ENCODE measurements at places on chromosomes 6 and 20.

DNA sequence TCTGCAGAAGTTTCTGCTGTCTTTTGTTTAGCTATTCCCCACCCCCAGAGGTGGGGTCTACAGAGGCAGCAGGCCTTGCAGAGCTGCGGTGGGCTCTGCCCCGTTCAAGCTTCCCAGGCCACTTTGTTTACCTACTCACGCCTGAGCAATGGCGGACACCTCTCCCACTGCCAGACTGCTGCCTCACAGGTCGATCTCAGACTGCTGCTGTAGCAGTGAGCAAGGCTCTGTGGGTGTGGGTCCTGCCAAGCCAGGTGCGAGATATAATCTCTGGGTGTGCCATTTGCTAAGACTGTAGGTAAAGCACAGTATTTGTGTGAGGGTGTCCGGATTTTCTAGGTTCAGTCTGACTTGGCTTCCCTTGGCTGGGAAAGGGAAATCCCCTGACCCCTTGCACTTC, 23.6 kb upstream of the ZNF337 start:
- DNase-seq: no peak

- no peak for DNase-seq
Observed at GRCh38 chr6:82205930-82206392, 41.6 kb downstream of the IBTK start.

DNA sequence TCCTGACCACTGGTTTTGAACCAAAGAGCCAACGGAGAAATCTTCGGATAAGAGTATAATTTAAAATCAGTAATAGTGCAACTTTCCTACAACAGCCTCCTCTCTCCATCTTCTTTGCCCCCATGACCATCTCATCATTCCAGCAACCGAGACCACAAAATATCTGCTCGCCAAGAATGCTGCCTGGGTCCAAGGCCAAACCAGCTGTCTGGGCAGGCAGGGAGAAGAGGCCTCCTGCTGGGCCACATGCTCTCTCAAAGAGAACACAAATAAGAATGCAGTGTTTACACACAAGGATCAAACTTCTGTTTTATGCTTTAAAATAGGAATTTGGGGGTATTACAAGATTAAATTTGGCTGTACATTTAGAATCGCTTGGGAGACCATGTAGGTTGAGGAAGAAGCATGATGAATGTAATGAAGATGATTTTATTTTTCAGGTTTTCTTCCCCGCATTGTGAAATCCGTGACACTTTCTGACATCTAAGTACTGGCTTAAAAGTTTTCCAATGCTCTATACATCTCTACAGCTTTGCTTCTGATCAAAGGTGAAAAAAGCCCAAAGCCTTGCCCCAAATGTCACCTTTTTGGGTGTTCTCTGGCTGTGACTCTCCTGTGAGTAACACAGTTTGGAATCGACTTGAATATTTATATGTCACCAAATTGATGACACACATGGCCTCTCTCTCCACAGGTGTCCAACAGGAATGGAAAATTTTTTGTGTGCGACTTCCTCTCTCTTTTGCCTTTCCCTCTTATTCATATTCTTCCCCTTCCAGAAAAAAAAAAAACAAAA, 79.4 kb upstream of the PROKR2 start:
- DNase-seq: no peak

GRCh38 chr20:44153636-44154043, 33.3 kb downstream of the JPH2 start:
- DNase-seq: no peak

DNA sequence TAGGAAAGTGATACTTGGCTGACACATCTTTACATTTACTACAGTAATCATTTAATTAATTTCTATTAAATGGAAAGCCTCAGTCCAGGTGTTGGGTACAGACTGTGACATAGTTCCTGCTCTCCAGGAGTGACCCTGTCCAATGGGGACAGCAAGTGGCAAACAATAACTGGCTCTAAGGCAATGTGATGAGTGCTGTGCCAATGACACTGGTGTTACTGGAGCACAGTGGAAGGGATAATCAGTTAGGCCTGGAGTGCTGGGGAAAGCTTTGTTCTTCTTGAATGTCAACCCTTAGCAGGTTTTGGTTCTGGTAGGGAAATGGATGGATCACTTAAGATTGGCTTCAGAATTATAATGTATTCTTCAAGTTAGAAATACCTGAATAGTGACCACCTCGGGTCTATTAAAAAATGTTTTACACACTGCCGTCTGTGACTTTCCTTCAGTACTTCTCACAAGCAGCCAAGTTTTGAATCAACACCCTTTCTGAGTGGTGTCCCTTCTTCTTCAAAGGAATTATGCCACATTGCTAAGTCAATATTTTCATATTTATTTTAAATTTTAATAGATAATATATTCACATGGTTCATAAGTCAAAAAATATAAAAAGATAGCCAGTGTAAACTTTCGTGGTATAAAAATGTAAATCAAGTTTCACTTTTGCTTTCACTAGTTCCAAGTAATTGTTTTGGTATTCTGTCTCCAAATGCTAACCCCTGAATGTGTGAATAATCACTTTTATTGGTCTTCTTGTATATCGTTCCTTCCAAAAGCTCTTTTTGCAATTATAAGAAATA, 9.6 kb downstream of the CMTR1 start:
- DNase-seq: no peak

- no peak for DNase-seq
Observed at GRCh38 chr6:111829998-111830397, 43.3 kb downstream of the FYN start.

GRCh38 chr20:19269737-19270340, 57.4 kb downstream of the SLC24A3 start:
- DNase-seq: no peak

DNA sequence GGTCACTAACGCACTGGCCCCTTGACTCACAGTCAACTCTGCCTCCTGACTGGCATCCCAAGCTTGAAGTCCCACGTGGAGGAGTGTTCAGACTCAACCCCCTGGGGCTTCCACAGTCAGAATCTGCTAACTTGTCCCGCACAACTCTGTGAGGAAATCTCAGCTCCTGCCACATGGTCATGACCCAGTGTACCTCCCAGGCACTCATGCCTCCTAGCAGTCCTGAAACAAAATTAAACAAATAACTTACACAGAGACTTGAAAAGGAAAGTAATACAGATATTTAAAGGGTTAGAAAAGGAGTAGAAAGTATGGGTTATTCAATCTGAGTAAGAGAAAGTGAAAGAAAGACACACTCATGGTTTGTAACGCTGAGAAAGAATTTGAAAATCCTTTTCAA, 134.9 kb downstream of the GMDS start:
- no peak for DNase-seq

- DNase-seq: no peak
Observed at GRCh38 chr20:14800707-14801425, 463.5 kb upstream of the FLRT3 start.

- no peak for DNase-seq
Observed at GRCh38 chr6:156776470-156776839, 723 bp upstream of the ARID1B start.

- no peak for DNase-seq
Observed at GRCh38 chr6:4872841-4873240, 96.6 kb downstream of the CDYL start.

- no peak for DNase-seq
Observed at GRCh38 chr6:156616495-156616894, 160.7 kb upstream of the ARID1B start.

- DNase-seq: no peak
Observed at GRCh38 chr6:73231986-73232391, 6.7 kb upstream of the KHDC1L start.

- DNase-seq: no peak
Observed at GRCh38 chr6:35008858-35009257, 119.8 kb downstream of the ANKS1A start.

DNA sequence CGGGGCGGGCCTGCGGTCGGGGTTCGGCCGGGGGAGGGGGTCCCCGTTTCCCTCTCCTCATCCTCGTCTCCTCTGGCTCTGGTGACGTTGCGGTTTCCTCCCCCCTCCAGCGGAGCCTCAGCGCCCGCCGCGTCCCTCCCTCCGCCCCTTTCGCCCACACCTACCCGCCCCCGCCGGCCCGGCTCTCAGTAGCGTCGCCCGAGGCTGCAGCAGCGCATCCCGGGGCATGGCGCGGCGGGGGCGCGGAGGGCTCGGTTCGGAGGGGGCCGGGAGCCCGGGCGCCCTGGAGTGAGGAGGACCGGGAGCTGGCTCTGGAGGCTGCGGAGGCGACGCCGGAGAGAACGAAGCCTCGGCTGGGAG, at the start of gene DSE:
TSS of gene DSE (plus strand) at position 188 of the 360 bp plus-strand sequence. CDS start 28,304 bp downstream, outside the sequence.
- no peak for DNase-seq

DNA sequence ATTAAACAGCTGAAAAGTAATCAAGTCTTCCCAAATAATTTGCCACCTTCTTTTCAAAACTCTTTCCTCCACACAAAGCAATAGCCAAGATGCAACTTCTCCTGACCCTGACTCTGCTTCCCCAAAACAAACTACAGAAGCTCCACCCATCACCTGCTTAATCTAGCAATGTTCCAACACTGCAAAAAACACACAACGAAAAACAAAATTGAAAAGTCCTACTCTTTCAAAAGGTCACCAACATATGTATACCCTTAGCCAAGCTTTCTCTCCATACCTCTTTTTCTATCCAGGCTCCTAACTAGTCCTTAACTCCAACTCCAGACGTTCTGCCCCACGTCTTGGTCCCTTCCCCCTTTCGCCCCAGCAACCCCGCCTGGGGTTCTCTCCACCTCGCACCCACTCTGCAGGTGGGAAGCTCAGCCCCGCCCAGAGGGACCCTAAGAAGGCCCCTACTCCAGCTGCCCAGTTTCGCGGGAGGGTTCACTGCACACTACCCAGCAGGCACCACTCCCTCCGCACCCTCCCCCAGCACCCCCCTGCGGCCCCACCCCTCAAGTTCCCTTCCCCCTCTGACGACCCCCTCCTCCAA, 717 bp downstream of the CSNK2A1 start:
- no peak for DNase-seq

- no peak for DNase-seq
Observed at GRCh38 chr6:150875841-150876240, 10.3 kb downstream of the MTHFD1L start.

GRCh38 chr20:37294262-37294981, 5.0 kb downstream of the MANBAL start:
- DNase-seq: no peak

DNA sequence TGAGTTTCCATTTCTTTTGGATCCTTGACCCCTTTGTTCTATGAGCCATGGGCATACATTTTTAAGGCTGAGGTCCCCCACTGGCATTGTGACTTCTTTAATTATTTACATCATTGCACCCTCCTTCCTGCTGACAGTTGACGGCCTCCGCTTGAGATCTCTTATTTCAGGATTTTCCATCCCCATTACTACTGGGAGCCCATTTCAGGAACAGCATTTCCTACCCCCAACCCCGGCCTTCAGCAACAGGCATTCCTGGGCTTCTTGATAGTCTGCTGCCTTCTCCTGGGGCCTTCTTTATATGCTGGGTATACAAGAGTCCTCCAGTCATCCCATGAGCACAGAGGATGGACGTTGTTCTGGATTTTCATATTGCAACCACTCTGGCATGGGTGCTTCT, 3.8 kb downstream of the ULBP1 start:
- DNase-seq: no peak

DNA sequence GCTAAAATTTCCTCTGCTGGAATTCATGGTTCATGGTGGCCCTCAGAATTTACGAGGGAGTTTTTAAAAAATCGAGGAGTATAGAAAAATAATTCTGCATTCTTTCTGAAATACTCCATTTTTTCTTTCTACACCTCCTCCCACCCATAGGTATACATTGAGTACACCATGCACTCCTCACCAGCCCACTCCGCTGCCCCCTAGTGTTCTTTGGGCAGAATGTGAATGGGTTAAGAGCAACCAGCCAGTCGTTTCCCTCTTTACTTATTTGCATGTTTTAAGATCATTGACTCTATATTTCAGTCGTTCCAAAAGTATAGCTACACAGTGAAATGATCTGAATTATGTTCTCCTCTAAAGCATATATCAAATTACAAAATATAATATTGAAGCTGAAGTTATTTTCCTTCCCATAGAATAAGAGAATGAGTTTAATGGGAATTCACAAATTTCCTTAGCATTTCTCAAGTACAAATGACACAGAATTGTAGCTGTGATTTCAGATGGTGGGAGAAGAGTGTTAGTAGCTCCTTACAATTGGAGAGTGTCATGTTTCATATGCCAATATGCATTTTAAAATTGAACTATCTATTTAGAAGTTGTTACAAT, 977.7 kb upstream of the SLC35B3 start:
- DNase-seq: no peak

GRCh38 chr6:20879526-20879925, 345.3 kb downstream of the CDKAL1 start:
- DNase-seq: no peak

DNA sequence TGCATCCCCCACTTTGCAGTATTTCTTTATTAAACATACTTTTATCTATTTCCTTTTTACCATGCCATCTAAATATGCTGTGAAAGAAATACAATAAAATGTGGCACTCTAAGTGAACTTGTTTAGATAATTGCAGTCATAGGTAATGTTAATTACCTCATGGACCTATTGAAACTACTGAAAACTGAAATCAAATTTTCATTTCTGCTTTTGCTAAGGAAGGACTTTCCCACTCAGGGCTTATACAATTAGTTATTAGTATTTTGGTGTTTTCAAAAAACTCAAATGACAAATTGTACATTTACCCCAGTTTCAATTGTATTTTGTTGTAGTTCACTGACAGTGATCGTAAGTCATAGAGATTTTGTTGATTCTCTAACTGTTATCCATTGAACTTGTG, 88.4 kb downstream of the ID4 start:
- no peak for DNase-seq

DNA sequence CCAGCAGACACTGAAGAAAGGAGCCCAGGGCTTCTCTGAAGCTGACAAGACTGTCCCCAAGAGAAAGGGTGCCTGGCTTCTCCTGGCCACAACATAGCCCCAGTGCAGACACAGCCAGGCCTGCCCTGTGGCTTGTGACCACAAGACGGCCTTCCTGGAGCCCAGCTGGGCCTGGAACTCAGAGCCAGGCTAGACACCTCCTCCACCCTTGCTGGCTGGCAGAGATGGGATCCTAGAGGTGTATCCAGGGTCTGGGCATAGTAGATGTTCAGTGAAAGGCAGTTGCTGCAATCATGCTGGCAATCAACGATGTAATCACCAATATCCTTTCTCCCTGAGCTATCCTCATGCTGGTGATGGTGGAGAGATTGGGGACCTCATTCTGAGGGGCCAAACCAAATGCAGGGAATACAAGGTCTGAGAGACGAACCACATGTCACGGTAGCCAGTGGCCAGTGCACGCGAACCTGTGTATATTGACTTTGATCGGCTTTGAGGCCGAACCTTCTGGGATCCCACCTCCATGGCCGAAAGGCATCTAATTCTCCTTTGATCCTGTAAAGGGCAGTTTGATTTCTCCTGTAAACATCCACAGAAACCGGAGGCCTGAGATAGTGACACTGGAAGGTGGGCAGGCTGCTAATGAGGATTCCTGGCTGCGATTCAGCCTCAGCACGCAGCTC, 115.2 kb downstream of the PSMB1 start:
- no peak for DNase-seq

Data from cerebellar nuclear complex (tissue), 1 donor.